ENCODE measurements at places on chromosomes 3 and 15. TPM values are rescaled to one million over a fixed set of nuclear protein-coding genes. Genes with fewer than 3 reads are reported as not detected.

IQSEC1 gene
- 42.4 TPM for total RNA-seq

NDN gene
- 84.8 TPM for total RNA-seq

CCDC50 gene
- total RNA-seq, result 53.1 TPM

VPS13C gene
- 44.9 TPM for total RNA-seq

LRRC3B gene
- total RNA-seq, result 0.23 TPM

RBM6 gene
- total RNA-seq, result 159 TPM

SYNPR gene
- 3.7 TPM for total RNA-seq

GOLGA8T gene
- 0.51 TPM for total RNA-seq

GOLGA8J gene
- total RNA-seq, result not detected

ITIH3 gene
- 25.0 TPM for total RNA-seq

SERINC4 gene
- 0.09 TPM for total RNA-seq

RBM15B gene
- 68.8 TPM for total RNA-seq

LMLN gene
- total RNA-seq, result 5.7 TPM

UBAP1L gene
- 10.7 TPM for total RNA-seq

FAM174B gene
- total RNA-seq, result 20.7 TPM
